Adipocyte (in vitro differentiated cells): ENCODE measurements at places on chromosomes 12 and 14.

- no peak for DNase-seq
Measured at GRCh38 chr14:61839507-61839906, 77.3 kb downstream of the SNAPC1 start.

DNA sequence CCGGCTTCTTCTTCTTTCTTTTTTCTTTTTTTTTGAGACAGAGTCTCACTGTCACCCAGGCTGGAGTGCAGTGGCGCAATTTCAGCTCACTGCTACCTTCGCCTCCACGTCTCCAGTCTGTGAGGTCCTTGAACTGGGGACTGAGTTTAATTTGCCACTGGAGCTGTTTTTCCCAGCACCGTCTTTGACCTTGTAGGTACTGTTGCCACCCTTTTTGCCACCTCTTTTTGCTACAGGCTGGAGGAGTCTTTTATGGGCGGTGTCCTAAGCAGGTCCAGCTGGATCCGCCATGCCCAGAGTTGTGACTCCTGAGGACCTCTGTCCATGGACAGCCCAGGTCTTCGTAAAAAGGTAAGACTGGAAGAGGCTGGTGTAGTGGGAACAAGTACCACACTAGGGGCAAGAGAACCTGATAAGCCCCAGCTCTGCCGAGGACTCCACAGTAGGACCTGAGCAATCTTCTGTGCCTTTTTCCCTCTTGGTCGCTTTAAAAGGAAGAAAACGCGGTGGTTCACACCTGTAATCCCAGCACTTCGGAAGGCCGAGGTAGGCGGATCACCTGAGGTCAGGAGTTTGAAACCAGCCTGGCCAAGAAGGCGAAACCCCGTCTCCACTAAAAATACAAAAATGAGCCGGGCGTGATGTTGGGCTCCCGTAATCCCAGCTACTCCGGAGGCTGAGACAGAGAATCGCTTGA is 946 bp downstream of the RNU4-2 start:
- DNase-seq, result peak; percentile 24

GRCh38 chr14:65366802-65367565 is 45.5 kb upstream of the FUT8 start:
- no peak for DNase-seq

GRCh38 chr14:44700184-44700583 is 193.1 kb upstream of the FSCB start:
- DNase-seq, result no peak

DNA sequence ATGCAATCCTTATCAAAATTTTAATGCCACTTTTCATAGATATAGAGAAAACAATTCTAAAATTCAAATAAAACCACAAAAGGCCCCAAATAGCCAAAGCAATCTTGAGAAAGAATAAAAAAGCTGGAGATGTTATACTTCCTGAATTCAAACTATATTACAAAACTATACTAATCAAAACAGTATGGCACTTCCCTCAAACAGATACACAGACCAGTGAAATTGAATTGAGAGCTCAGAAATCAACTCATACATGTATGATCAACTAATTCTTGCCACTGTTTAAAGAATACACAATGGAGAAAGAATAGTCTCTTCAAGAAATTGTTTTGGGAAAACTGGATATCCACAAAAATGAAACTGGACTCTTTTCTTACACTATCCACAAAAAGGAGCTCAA is 55.4 kb downstream of the FOXG1 start:
- DNase-seq, result no peak
